IMR-90 (cell line): ENCODE measurements at places on chromosomes 13 and 19.

DNA sequence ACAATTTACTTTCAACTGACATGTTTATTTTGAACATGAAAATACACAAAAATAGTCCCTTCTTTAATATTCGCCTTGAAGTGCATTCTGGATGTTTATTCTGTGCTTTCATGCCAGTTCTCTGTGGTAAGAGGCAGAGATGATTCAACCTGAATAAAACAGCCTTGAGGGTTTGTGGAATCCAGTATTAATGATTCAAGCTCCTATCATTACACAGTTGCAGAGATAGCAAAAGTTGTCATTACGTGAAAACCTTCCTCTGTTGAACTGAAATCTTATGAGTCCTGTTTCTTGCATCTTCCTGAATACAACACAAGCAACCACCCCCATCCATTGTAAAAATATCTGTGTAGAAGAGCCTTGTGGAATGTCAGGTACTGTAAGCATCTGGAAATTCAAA lies 142.3 kb upstream of the HTR2A start:
- peak; percentile 89 for DNase-seq

- no peak for DNase-seq
Observed at GRCh38 chr13:114127473-114128347, 4.7 kb downstream of the RASA3 start.

DNA sequence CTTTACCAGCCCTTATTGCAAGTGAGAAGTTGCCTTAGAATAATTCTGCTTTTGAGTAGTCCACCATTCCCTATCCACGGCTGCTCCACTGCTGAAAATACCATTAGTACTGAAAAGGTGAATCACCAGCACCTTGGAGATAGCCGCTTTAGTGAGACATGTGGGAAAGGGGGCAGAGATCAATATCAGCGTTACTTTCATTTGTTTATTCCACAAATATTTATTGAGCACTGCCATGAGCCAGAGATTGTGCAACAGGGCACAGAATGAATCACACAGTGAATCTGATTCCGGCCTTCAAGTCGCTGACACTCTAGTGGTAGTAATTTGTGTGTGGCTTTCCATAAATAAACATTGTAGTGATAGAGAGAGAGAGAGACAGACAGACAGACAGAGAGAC lies 31.5 kb upstream of the MYO16 start:
- no peak for DNase-seq

DNA sequence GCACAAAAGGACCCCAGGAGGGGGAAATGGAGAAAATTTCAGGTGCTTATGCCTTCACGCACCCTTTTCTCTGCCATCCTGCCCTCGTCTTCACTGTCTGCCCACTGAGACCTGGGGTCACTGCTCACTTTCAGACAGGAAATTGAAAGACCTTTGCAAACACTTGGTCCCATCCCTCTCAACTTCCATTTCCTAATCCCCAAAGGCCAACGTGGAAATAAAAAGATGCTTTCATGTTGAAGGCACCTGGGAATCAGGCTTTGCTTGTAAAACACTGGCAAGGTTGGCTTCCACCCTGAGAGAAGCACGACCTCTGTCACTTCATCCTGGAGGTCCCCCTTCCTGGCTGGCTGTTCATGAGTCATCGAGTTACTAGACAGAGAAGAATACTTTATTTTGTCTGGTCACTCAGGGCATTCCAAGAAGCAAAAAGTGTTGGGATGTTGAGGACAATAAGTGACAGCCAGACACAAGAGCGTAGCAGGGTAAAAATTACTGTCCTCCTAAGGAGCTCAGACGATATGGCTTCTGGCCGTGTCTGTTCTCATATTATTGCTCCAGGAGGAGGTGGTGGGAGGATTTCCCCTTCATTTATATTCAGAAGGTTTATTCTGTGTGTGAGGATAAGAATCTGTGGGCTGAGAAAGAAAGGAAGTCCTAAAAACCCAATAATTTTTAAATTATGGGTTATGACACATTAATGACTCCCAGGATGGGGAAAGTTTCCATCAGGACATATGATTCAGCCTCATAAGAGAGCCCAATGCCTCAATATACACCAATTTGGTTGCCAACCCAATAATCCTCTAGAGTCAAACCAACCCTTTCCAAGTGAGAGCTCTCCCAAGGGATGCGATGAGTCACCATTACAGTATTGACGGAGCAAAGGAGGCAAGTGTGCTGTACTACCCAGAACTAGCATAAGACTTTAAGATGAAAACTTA lies 409.0 kb downstream of the COG6 start:
- DNase-seq = peak; percentile 1

- no peak for DNase-seq
Observed at GRCh38 chr19:45781214-45782161, 802 bp downstream of the DMPK start.

DNA sequence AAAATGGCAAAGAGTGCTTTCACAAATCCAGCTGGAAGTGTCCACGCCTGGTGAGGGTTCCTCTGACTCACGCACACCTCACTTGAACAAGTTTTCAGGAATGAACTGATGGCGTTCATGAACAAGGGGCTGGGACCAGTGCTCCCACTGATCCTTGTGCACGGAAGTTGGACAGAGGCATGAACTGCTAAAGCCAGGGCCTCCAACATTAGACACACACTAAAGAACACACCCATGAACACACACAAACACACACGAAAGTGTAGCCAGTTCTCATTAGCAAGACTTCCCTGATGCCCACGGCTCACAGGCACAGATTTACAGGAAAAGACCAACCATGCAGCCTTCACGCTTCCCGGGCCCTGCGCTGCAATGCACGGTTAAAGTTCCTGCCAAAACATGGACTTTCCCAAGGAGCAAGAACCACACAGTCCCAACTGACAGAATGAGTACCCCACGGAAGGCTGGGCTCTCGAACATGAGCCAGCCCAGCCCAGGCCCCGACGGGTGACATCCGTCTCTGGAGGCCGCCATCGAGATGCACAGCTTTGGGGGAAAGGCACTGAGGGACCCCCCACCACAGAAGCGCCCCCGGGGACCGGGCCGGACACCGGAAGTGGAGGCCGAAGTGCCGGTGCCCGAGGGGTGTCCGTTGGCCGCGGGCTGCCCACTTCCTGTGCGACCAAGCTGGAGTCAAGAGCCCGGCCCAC lies 808 bp downstream of the DNMT1 start:
- DNase-seq = peak; percentile 76

DNA sequence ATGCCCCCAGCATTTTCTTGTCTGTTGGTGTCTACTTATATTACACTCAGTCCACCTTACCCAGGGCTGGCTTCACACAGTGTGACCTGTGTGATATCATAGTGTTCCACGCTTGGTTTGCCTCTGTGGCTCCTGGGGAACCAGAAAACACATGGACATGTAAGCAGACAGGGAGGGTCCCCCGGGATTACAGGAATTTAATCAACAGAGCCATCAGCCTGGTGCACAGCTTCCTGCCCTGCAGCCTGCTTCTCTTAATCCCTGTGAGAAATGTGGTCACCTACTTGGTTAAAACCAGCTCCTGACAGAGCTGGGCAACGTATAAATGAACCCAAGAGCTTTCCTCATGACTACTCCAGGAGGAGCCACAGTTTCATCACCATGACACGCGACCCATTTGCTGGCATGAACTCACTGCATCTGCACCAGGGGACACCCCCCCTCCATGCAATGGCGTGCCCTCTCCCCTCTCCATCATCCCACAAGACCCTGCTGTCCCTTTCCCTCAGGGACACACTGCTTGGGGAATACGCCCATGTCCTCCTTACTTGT lies 152.1 kb downstream of the UQCRFS1 start:
- no peak for DNase-seq
